Smooth muscle cell of bladder (primary cell): ENCODE measurements at places on chromosomes 7 and 10. TPM values are rescaled to one million over a fixed set of nuclear protein-coding genes. Genes with fewer than 3 reads are reported as not detected.

The C10orf143 gene
- 0.85 and 1.2 TPM in 2 replicates for total RNA-seq

The GPER1 gene
- 1.00 and 1.5 TPM in 2 replicates for total RNA-seq

The EEPD1 gene
- total RNA-seq = 4.7 and 6.8 TPM in 2 replicates

The PAOX gene
- total RNA-seq = 6.0 TPM in 2 replicates

The COA1 gene
- total RNA-seq = 31.7 and 34.8 TPM in 2 replicates

The CHST15 gene
- total RNA-seq = 1.00 and 1.4 TPM in 2 replicates

The GHRHR gene
- total RNA-seq = not detected in 2 replicates

The ELMO1 gene
- total RNA-seq = 3.0 and 5.6 TPM in 2 replicates

The MEOX2 gene
- 0.14 and 0.37 TPM in 2 replicates for total RNA-seq

The VSIR gene
- total RNA-seq = 15.9 and 23.4 TPM in 2 replicates

The VTI1A gene
- total RNA-seq = 20.6 and 24.3 TPM in 2 replicates

The MRPS17 gene
- 14.6 and 15.4 TPM in 2 replicates for total RNA-seq

The AKR1C8 gene
- not detected in 2 replicates for total RNA-seq

The GNGT1 gene
- 0.37 and 0.71 TPM in 2 replicates for total RNA-seq

The POLR2J2 gene
- total RNA-seq = 2.1 and 3.9 TPM in 2 replicates

The LRRC61 gene
- 0.85 and 1.6 TPM in 2 replicates for total RNA-seq

The NCF1 gene
- total RNA-seq = under 0.01 and 0.09 TPM in 2 replicates

The VWA2 gene
- 0.14 TPM in 1 of 2 replicates, not detected in the other for total RNA-seq

The PRDX3 gene
- total RNA-seq = 134 and 153 TPM in 2 replicates

The TRIM50 gene
- not detected in 2 replicates for total RNA-seq

The ACBD5 gene
- total RNA-seq = 15.2 and 19.8 TPM in 2 replicates

The ANKRD7 gene
- 0.85 and 0.92 TPM in 2 replicates for total RNA-seq

The AKR1C2 gene
- 13.5 and 239 TPM in 2 replicates for total RNA-seq

The BAIAP2L1 gene
- total RNA-seq = 1.3 and 1.4 TPM in 2 replicates

The GOLGA7B gene
- total RNA-seq = under 0.01 TPM in 1 of 2 replicates, not detected in the other

The TRA2A gene
- 20.3 and 25.8 TPM in 2 replicates for total RNA-seq

The MRLN gene
- not detected in 2 replicates for total RNA-seq

The SPACDR gene
- total RNA-seq = 0.14 and 0.28 TPM in 2 replicates

The GPR15LG gene
- total RNA-seq = not detected in 2 replicates

The VSTM4 gene
- total RNA-seq = 5.8 and 9.1 TPM in 2 replicates

The IFIT2 gene
- total RNA-seq = 3.0 and 3.1 TPM in 2 replicates

The FAM180A gene
- total RNA-seq = 2.3 and 5.5 TPM in 2 replicates

The MSS51 gene
- 0.85 and 1.2 TPM in 2 replicates for total RNA-seq

The IMMP2L gene
- total RNA-seq = 8.8 and 14.3 TPM in 2 replicates

The LRRN3 gene
- total RNA-seq = 0.85 and 2.1 TPM in 2 replicates

The FAM20C gene
- 49.1 and 66.7 TPM in 2 replicates for total RNA-seq
